ENCODE measurements at places on chromosomes 7 and 10. TPM values are rescaled to one million over a fixed set of nuclear protein-coding genes. Genes with fewer than 3 reads are reported as not detected.

Gene PLEKHS1
- total RNA-seq: 0.21 TPM

Gene PARD3
- total RNA-seq: 29.8 TPM

Gene COL26A1
- 25.8 TPM for total RNA-seq

Gene FZD8
- total RNA-seq: 1.8 TPM

Gene LRRTM3
- 0.10 TPM for total RNA-seq

Gene ZNF438
- total RNA-seq: 2.0 TPM

Gene ANK3
- total RNA-seq: 2.5 TPM

Gene NDUFA5
- 53.4 TPM for total RNA-seq

Gene KNDC1
- 2.6 TPM for total RNA-seq

Gene ACTL6B
- not detected for total RNA-seq

Gene ADAMTS14
- 0.67 TPM for total RNA-seq

Gene ZNF365
- total RNA-seq: 22.8 TPM

Gene PPP1R17
- total RNA-seq: not detected

Gene PPIA
- 3,706 TPM for total RNA-seq

Gene ENKUR
- total RNA-seq: 0.13 TPM

Gene DNA2
- total RNA-seq: 29.0 TPM

Measured in Panc1 (cell line).